ENCODE measurements at places on chromosomes 6 and 20.
A peak's percentile ranks its signal among the peaks of the same experiment; 100 is the strongest.

DNA sequence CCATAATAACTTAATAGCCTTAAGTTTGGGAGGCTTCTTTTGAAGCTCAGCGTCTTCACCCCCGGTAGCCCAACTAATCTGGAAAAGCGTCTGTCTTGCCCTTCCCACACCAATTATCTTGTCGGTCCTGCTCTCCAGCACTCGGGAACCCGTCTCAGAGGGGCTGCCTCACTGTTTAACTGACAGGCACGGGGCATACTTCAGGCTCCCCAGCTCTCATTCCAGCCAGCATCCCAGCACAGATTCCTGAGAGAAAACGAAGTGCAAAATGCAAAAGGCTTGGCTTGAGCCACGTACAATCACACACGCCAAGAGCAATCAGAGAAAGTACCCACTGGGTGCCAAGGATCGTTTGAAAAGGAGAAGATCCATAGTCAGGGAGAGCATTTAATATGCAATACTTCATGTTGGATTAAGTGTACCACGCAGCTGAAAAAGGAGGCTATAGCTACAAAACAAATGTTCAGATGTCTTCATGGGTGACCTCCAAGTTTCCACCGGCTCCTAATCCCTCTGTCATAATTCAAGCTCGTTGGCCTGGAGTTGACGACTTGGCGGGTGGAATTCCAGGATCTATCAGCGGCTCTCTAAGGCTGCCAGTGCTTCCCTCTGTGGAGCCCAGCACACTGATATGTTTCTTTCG, 53.7 kb upstream of the STX16 start:
- peak; percentile 35 for DNase-seq

DNA sequence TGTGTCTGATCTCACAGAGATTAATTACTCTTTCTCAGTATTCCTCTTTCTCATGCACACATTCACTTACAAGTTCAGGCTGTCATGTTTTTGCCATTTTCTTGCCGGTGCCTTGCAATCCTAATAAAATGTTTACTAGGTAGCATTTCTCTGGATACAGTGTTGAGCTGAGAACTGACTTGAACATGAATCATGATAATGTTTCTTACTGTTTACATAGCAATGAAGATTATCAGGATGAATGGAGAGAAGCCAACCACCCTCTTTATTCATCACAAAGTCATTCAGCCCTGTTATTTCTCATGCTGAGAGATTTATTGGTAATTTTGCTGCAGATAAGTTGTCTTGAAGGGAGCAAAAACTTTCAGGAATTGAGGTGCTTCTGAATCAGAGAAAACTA, 185.5 kb upstream of the ECI2 start:
- DNase-seq, result peak; percentile 93

DNA sequence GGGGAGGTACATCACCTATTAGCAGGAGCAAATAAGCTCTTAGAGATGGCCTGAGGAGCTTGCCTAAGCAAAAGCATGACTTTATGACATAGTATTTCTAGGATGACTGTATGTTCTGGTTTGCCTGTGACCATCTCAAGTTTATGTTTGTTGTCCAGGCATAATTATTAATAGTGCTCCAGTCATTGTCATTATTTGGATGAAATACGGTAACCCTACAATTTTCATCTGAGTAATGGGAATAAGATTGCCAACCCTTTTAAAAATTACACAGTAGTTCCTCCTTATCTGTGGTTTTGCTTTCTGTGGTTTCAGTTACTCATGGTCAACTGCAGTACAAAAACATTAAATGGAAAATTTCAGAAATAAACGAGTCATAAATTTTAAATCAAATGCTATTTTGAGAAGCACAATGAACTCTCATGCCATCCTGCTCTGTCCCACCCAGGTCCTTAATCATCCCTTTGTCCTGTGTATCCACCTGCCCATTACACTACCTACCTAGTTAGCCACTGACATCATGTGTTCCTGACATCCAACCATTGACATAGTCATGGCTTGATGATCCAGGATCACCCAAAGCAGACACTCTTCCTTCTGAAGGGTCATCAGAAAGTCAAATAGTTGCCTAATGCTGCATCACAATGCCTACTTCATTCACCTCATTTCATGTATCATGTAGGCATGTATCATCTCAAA, 27.0 kb upstream of the TFB1M start:
- peak; percentile 89 for DNase-seq

DNA sequence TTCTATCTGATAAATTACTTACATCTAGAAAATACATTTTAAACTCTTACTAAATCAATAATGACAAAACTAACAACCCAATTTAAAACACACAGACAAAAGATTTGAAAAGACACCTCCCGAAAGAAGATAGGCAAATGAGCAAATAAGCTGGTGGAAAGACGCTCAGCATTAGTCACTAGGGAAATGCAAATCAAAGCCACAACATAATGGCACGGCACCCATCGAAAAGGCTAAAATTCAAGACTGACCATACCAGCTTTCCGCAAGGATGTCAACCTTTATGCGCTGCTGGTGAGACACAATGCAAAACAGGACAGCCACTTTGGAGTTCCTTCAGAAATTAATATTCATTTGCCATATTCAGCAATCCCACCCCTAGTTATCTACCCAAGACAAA, 25.9 kb downstream of the TAF4 start:
- DNase-seq, result no peak

DNA sequence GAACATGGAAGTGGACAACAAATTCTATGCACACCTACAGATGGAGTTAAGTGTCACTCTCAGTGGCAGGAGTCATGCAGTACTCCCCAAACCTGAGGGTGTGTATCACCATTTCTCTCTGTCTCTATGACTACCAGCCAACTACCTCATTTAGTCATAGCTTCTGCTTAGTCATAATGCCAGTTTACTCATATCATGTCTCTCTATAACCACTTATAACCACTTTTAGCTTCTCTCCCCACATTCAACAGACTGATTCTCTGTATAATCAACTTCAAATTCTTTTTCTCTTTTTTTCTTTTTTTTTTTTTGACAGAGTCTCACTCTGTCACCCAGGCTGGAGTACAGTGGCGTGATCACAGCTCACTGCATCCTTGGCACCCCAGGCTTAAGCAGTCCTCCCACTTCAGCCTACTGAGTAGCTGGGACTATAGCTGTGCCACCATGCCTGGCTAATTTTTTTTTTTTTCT, 13.8 kb upstream of the GTF3C6 start:
- peak; percentile 95 for DNase-seq

DNA sequence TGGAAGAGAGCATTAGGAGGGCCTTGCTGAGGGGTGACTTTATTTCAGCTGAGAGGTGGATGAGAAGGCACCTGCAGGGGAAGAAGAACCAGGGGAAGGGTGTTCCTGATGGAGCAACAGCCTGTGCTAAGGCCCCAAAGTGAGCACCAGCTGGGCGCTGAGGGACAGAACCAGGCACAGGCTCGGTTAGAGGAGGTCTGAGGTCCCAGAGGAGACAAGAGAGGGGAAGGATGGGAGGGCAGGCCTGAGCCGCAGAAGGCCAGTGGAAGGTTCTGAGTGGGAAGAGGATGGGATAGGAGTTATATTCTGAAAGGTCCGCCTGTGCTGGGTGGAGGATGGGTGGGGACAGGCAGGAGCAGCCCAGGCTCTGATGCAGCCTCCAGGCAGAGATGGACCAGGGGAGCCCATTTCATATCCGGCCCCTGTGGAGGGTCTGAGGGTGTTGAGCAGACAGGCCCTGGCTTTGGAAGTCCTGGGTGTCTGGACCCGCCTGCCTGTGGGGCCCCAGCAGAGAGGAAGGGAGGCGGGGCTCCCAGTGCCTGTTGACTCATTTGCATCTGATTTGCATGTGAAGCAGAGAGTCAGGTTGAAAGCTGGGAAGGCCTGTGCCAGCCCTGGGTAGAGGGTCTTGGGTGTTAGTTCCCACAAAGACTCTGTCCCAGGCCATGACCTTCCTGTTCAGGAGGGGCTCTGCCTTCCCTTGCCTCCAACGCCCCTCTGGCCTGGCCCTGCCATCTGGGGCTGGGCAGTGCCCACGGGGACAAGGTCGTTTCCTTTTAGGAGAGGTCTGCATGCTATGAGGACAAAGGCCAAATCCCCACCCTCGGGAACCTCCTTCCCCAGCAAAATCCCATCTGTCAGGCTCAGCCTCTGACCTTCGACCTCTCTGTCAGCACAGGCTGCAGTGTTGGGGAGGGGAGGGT, 10.6 kb upstream of the FAM110A start:
- DNase-seq, result no peak

GRCh38 chr6:121849477-121849876, 414.0 kb downstream of the GJA1 start:
- peak; percentile 79 for DNase-seq

- DNase-seq, result no peak
These were observed 114.4 kb upstream of the MAP3K7 start for GRCh38 chr6:90701146-90701781.

DNA sequence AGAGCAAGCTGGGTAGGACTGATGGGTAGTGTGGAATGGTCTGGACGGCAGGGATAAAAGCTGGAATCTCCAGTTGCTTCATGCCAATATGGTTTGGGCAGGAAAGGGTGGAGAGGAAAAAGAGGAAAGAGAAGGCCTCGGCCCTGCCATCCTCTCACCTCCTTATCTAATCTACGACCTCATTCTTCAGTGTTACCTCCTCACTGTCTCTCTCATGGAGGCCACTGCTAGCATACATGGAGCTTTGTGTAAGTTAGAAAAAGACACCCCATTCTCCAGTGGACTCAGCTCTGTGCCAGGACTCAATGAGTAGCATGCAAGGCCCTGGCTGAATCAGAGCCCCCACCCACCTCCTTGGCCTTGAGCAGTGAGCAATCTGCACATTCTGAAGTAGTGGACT, 6.1 kb upstream of the ARID1B start:
- peak; percentile 25 for DNase-seq

GRCh38 chr6:118786596-118787453, 107.1 kb upstream of the ASF1A start:
- no peak for DNase-seq

- DNase-seq, result no peak
These were observed 87.3 kb downstream of the CEP57L1 start for GRCh38 chr6:109182578-109182977.

DNA sequence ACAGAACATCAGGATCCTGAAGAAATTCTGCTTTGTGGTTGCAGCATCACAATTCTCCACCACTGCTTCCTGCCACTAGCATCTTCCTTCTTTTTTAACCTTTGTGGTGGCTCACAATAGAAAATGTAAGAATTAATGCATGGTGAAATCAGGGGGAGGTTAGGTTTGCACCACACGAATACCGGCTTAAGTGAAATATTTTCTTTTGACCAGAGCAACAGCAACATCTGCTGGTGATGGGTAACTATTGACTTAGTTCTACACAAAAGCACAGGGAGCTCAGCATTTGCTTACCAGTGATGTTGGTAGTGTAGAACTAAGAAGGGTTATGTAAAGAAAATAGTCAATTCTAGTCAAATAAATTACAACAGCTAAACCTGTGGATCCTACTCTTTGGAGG, 280.5 kb downstream of the SYNE1 start:
- DNase-seq, result peak; percentile 57

DNA sequence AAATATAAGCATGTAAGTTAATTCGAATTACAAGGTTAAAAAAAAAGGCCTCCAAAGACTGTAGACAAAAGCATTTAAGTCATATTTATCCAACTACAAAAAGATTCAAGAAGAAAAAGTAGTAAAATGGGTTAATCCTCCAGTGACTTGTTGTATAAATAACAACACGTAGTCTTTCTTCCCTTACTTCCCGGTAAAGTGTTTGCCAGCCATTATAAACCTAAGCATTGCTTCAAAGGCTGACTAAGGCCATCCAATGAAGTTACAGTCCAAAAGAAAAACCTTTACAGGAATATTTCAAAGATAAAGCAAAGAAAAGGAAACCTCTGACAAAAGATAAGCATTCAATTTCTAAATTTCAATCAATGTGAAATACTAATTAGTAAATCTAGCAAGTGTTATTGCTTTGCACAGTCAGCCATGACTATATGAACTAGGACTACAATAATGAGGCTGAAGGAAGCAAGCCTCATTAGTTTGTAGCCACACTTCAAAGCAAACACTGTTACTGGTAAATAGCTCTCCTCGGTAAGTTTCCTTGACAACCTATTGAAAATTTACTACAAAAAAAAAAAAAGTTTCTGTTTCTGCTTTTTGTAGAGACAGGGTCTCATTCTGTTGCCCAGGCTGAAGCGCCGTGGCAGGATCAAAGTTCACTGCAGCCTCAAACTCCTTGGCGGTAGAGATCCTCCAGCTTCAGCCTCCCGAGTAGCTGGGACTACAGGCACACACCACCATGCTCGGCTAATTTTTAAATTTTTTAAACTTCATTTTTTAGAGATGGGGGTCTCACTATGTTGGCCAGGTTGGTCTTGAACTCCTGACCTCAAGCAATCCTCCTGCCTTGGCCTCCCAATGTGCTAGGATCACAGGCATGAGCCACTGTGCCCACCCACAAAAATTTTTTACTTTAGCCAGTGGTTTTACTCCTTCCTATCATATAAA, 46.0 kb downstream of the NUDT3 start:
- no peak for DNase-seq

- DNase-seq, result peak; percentile 24
These were observed 27.3 kb downstream of the WRNIP1 start for GRCh38 chr6:2792330-2793110.

DNA sequence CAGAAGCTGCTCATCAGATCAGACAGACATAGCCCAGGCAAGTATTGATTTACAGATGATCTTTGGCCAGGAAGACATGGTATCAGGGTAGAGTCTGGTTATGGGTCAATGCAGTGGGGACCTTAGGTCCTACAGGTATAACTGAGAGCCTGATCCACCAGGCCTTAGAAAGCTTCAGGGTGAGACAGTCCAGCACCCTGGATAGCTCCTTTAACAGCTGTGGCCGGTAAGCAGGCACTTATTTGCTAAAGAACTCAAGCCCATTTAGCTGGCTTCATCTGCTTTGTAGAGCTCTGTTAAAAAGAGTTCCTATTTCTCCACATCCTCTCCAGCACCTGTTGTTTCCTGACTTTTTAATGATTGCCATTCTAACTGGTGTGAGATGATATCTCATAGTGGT, 39.6 kb downstream of the ESR1 start:
- peak; percentile 53 for DNase-seq

DNA sequence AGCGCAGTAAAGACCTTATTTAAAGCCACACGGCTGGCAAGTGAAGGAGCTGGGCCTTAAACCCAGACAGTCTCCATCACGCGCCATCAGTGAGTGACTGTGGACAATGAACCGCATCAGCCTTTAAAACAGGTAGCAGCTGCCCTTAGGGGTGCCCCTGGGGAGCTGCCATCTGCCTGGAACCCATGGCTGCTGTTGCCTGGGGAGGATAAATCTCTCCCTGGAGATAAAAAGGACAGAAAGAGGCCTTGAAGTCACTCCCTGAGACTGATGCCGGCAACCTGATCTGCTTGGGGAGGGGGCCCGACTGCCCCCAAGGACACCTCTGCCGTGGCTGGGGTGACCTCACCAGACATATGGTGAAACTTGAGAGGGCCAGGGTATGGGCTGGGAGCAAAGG, 73.5 kb downstream of the PREX1 start:
- no peak for DNase-seq

- no peak for DNase-seq
These were observed 259.6 kb downstream of the FOXC1 start for GRCh38 chr6:1869308-1869707.

GRCh38 chr6:169386411-169387057, 132.9 kb upstream of the THBS2 start:
- DNase-seq, result peak; percentile 77

- DNase-seq, result peak; percentile 3
These were observed 26.3 kb downstream of the FAM110A start for GRCh38 chr20:859751-860231.

GRCh38 chr6:138559143-138559542, 59.8 kb upstream of the NHSL1 start:
- DNase-seq, result no peak

- no peak for DNase-seq
These were observed 136.4 kb downstream of the LINC00237 start for GRCh38 chr20:20969701-20970280.

GRCh38 chr6:141117874-141118273, 1014.9 kb upstream of the GJE1 start:
- no peak for DNase-seq
